ENCODE measurements at places on chromosomes 12 and 14.

- no peak for DNase-seq
Observed at GRCh38 chr14:77260631-77261030, 10.4 kb downstream of the NGB start.

GRCh38 chr14:88849716-88850115 lies 25.3 kb downstream of the TTC8 start:
- no peak for DNase-seq

DNA sequence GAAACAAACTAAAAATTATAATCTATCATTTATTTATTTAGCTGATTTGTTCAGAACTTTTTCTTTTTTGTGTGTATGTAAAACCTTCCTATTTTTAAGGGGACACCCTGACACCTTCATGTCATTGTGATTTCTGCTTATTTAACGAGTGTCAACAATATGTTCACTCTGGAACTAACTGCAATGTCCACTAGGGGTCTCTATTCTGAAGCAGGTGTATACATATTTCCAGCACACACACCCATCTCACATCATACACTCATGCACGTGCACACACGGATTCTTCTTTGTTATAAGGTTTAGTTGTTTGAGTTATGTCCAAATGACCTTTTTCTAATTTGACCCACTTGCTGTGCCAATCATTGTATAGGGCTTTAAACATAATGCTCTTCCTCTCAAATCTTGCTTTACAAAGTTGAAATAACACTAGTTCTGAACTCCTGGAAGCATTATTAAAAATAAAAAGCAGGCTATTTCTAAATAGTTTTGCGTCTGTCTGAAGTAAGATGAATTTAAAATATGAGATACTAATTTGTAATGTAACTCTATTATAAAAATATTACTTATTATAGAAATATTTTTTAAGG lies 15.5 kb downstream of the E2F7 start:
- no peak for DNase-seq

- DNase-seq = no peak
Observed at GRCh38 chr12:120640861-120641833, 721 bp downstream of the CABP1 start.

- DNase-seq = no peak
Observed at GRCh38 chr12:83015390-83016217, 328.9 kb downstream of the TMTC2 start.

DNA sequence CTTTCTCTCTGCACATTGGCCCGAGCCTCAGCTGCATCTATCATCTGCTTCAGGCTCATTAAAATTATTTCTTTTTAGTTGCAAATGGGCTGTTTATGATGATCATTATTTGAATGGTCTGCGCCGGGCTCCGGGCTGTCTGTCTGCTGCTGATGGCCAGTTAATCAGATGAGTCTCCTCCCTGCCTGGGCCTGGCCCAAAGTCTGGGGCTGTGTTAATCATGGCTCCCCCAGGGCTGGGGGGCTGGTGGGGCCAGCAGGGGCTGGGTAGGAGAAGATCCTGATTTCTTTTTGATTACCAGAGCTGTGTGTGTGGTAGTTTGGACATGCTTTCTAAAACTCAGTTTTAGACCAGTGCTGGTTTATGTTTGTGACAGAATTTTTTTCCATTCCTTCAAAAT lies 159.1 kb downstream of the PHETA1 start:
- no peak for DNase-seq

- no peak for DNase-seq
Observed at GRCh38 chr14:55579724-55580469, at the start of gene KTN1. Gene KTN1 (plus strand): TSS chr14:55580207. CDS start chr14:55612049, 31,842 bp downstream.

Data from vagina (tissue), 2 donors.